ENCODE measurements at places on chromosomes 5 and 9.

DNA sequence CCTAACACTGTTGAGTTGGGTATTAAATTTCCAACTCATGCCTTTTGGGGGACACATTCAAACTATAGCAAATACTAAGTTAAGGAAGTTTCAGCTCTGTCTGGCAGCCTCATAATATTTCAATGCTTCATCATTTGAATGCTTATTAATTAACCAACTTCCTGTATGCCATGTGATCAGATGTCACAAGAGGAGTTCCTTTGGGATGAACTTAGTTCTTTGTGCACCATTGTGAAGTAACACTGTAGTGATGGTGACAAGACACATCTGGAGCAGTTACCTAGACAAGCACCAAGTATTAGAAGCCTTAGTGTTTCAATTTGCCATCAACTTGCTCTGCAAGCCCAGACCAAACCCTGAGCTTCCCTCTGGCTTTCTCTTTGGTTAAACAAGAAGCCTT, 90.7 kb upstream of the IL12B start:
- DNase-seq, result no peak
- H3K4me3 ChIP-seq, result no peak overlapping the region
- H3K27ac ChIP-seq, result no peak overlapping the region
- H3K4me1 ChIP-seq, result no peaks in the 10 kb centered on the region
- no peaks in the 10 kb centered on the region for H3K27me3 ChIP-seq
- H3K36me3 ChIP-seq, result no peaks in the 10 kb centered on the region

DNA sequence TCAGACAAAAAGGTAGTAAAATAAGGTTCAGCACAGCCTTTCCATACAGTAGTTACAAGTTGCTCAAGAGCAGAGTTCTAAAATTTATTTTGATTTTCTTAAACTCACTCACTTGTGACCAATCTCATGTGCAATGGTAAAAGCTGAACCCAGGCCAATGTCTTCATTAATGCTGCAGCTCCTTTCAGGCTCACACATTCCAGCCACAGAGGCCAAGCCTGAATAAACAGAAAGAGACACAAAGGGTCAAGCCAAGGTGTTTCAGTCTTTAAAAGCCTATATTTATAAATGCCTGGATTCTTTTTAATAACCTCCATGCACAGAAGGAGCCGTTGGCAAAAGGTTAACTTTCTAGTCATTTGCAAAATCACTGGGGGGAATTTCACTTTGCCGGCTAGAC, 152.5 kb downstream of the ADAMTS6 start:
- no peaks in the 10 kb centered on the region for H3K4me1 ChIP-seq
- no peak overlapping the region for H3K4me3 ChIP-seq

DNA sequence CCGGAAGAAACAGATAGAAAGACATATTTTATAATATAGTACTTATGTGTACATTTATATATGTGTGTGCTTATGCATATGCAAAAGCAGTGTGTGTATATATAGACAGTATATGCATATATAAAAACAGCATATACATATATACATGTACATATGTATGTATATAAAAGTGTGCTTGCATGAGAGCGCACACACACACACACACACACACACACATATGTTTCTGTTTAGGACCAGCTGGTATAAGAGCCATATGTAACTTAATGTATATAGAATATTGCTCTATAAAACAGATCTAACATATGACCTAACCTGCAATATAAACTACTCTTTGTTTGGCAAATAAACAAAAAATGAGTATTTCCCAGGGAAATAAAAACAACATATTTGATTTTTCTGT, 65.1 kb upstream of the CDH9 start:
- no peak overlapping the region for H3K4me3 ChIP-seq
- DNase-seq, result no peak
- no peaks in the 10 kb centered on the region for H3K36me3 ChIP-seq
- H3K27me3 ChIP-seq, result no peaks in the 10 kb centered on the region

DNA sequence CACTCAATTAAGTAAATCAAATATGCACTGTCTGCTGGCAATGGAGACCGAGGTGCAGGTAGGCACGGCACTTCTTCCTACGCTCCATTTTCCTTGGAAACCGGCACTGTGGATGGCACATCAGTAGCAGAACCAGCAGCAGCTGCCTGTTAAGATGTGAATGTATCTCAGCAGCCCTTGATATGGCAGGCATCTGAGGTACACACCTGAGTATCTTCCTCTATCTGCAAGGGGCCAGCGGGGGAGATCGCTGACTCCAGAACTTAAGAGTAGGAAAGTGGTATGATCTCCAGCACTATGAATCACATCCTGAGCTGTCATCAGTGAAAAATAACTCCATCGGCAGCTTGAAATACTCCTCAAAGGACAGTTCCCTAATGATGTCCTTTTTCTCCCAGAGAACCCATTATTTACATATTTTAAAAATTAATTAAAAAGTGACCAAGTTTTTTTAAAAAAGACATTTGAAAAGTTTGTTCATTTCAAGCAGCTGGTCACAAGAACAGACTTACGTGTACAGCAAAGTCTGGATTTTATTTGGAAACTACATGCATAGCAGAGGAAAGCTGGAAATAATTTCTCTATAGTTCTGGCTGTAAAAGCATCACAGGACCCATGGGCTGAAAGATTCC, 97.1 kb downstream of the ADAMTS12 start:
- no peaks in the 10 kb centered on the region for H3K4me1 ChIP-seq
- no peak overlapping the region for H3K27ac ChIP-seq
- no peak for DNase-seq

DNA sequence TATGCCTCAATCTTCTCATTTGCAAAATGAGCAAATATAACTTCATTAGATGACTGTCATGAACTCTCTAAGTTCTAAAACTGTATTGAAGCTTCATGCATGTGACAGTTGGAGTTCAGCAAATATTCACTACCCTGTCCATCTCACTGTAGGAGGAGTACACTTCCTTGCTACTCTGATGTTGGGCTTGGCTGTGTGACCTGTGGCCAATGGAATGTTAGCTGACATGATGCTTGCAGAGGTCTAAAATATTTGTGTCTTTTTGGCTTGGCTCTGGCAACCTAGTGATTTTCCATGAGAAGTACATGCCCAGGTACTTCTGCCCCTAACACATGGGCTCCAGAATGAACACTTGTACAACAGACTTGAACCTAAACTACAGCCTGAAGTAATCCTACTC, 203.1 kb upstream of the ANKH start:
- H3K27me3 ChIP-seq, result no peaks in the 10 kb centered on the region
- no peak overlapping the region for H3K27ac ChIP-seq
- H3K4me3 ChIP-seq, result no peak overlapping the region
- DNase-seq, result no peak
- no peaks in the 10 kb centered on the region for H3K4me1 ChIP-seq

GRCh38 chr5:9430306-9430705, 115.6 kb downstream of the SEMA5A start:
- no peaks in the 10 kb centered on the region for H3K36me3 ChIP-seq
- no peaks in the 10 kb centered on the region for H3K27me3 ChIP-seq
- no peak for DNase-seq
- no peak overlapping the region for H3K27ac ChIP-seq
- no peak overlapping the region for H3K4me3 ChIP-seq
- no peaks in the 10 kb centered on the region for H3K4me1 ChIP-seq

- peak overlapping the region; percentile 67 for H3K27ac ChIP-seq
- no peaks in the 10 kb centered on the region for H3K27me3 ChIP-seq
- H3K36me3 ChIP-seq, result no peaks in the 10 kb centered on the region
- peak overlapping the region; percentile 87 for H3K4me3 ChIP-seq
- DNase-seq, result no peak
Observed at GRCh38 chr9:136687721-136688223, 515 bp upstream of the AGPAT2 start.

GRCh38 chr9:122107291-122107805, 14.2 kb upstream of the TTLL11 start:
- H3K36me3 ChIP-seq, result no peaks in the 10 kb centered on the region
- no peak overlapping the region for H3K27ac ChIP-seq
- DNase-seq, result no peak
- no peaks in the 10 kb centered on the region for H3K27me3 ChIP-seq

GRCh38 chr5:120640778-120641177, 176.7 kb downstream of the PRR16 start:
- H3K36me3 ChIP-seq, result no peaks in the 10 kb centered on the region
- H3K4me1 ChIP-seq, result no peaks in the 10 kb centered on the region
- H3K4me3 ChIP-seq, result no peak overlapping the region
- DNase-seq, result no peak
